ENCODE measurements at places on chromosomes 3 and 15.

GRCh38 chr3:39809181-39809994 lies at the start of gene MYRIP:
Gene MYRIP (plus strand): TSS chr3:39809609. CDS start chr3:39900817, 91,208 bp downstream.
- no peak for DNase-seq

DNA sequence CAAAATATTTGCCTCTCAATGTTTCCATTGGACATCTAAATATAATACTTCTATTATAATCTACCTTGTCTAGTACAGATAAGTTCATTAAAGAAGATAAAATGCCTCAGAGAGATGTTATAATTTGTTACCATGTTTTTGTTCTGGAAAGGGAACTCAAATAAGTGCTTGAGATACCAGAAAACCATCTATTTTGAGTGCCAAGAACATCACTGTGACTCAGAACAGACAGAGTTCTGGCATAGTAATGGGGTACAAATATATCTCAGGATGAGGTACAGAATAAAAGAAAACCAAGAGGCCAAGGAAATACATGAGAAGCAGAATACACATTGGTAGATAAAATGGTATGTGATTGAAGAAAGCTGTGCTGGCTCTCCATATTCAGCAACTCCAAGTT lies 58.9 kb downstream of the IMPG2 start:
- no peak for DNase-seq

GRCh38 chr3:129558081-129558771 lies 15.3 kb downstream of the H1-8 start:
- no peak for DNase-seq

DNA sequence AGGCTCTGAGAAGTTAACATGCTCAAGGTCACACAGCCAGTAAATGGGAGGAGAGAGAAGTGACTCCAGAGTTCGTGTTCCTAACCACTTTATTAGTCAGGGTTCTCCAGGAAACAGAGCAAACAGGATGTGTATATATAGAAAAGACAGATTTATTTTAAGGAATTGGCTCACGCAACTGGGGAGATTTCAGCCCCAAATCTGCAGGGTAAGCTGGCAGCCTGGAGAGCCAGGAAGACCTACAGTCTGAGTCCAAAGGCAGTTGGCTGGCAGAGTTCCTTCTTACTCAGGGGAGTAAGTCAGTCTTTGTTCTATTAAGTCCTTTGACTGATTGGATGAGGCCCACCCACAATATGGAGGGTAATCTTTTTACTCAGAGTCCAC lies 118.2 kb upstream of the PROK2 start:
- no peak for DNase-seq

DNA sequence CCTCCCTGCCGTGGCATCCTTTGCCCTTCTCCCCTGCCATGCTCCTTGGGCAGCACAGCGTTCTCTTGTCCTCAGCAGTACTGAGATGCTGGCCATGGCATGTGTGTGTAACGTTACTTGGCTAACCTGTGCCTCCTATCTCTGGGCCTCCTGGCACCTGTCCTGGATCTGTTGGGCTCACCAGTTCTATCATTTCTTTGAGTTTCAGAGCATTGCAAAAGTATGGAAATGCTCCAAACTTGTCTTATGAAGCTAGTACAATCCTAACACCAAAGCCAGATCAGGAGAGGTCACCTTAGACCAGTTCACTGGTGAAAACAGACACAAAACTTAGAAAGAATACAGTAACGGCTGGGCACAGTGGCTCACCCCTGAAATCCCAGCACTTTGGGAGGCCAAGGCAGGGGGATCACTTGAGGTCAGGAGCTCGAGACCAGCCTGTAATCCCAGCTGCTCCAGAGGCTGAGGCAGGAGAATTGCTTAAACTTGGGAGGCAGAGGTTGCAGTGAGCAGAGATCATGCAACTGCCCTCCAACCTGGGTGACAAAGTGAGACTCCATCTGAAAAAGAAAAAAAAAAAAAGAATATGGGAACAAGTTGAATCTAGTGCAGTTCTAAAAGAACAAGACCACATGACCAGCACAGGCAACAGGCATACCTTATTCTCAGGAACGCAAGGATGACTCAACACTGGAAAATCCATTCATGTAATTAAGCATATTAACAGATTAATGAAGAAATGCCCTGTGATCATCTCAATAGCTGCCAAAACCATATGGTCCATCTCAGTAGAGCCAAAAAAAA lies 62.4 kb upstream of the TRPM1 start:
- DNase-seq: no peak

GRCh38 chr3:130760922-130761321 lies 14.3 kb upstream of the PIK3R4 start:
- DNase-seq: no peak

GRCh38 chr3:34106879-34107278 lies 308.4 kb downstream of the PDCD6IP start:
- no peak for DNase-seq

DNA sequence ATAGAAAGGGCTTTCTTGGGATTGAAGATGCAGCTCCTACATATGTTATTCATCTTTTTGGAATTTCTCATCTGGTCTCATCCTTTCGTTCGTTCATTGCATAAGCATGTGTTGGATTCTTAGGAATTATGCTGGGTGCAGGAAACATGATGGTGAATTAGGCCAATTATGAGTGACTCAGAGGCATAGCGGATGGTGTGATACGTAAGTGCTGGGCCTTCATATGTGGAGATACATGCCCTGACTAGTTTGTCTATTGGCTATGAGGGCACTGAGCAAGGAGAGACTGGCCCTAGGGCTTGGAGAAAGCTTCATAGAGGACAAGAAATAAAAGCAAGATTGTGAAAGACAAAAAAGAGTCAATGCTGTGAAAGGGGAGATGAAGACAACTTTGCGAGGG lies 235.1 kb downstream of the MYRIP start:
- DNase-seq: no peak

- DNase-seq: no peak
Observed at GRCh38 chr15:68341760-68342725, 64.5 kb downstream of the FEM1B start.

DNA sequence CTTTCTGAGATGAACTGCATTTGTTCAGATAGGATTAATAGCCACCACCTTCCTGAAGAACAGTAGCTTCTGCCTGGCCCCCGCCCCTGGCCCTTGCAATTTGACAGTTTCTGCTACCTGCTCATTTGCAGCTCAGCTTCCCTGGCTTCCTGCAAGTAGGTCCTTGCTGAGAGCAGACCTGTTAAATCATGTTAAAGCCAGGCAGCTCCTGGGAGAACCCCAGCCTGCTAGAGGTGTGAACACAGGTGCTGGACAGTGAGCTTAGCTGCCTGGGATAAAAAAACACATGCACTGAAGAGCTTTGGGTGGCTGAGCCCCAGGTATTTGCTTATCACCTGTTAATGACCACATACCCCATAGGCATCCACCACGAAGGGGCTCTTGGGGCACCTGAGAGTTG lies 143.4 kb downstream of the PTPRG start:
- no peak for DNase-seq

DNA sequence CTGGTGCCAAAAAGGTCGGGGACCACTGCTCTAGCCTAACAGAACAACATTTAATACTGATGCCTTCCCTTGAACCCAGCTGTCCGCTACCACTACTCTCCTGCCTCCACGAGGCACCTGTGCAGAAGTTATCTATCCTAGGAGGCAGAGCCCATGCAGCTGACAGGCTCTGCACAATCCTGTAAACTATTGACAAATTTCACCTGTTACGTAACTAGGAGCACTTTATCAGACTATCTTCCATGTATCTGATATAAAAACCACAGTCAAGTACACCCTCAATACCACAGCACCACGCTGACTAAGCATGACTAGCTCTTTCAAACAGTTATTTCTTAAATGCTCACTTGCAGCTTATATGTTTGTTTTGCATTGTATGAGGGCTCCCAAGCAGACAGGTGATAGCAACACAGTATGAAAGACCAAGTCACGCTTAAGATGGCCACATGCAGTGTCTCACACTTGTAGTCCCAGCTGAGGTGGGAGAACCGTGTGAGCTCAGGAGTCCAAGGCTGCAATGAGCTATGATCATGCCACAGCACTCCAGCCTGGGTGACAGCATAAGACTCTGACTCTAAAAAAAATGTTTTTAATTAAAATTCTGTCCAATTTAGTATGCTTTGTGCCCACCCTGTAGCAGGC lies 4.5 kb upstream of the IL17RC start:
- no peak for DNase-seq

- DNase-seq: no peak
Observed at GRCh38 chr3:158790901-158791589, 10.8 kb upstream of the MFSD1 start.

DNA sequence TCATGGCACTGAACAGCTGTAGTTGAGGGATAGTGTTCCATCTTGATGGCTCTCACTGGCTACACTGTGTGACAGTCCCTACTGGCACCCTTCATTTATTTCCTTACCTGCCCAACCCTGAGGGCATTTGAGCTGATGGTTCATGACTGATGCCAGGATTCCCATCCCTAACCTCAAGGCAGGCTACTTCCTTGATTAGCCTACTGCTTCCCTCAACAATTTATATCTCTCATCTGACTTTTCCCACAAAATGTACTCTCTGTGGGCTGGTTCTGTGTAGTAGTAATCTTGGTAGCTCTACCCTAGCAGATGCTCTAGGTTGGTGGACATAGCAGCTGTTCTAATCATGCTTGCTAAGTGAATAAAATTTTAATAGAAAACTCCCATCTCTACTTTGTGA lies 106.0 kb downstream of the THRB start:
- no peak for DNase-seq

DNA sequence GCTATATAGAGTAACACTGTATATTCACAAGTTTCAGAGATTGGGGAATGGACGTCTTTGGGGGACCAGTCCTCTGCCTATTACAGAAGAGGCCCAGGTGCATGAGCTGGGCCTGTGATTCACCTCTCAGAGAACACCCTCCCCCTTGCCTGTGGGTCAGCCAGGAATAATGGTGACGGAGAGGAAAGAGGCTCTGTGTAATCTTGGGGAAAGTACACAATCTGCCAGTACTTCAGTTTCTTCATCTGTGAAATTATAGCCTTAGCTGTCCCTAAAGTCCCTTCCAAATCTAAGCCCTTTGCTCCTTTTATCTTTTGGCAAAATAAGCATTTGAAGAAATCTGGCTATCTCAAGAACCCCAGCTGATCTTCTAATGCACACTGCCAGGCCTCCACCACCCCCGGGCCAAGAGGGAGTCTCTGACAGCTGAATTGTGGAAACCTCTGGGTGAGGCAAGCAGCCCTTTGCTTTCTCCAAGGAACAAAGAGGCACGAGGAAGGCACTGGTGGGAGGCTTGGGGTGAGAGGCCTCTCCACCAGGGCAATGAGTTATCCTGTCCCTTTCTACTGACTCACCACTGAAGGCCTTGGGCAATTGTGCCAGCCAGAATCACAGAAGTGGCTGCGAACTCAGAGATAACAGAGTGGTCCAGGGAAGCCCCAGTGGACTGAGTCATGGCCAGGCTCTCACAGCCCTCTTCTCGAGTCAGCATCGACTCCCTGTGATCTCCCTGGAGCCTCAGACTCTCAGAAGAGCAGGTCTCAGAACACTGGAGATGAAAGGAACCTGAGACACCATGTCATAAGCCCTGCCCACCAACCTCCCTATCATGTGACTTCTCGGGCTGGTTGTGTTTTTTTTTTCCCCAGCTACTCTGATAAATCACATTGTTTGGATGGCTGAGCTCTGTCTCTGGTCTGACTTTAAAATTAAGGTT lies 31.8 kb downstream of the CCNL1 start:
- DNase-seq: peak; percentile 12

DNA sequence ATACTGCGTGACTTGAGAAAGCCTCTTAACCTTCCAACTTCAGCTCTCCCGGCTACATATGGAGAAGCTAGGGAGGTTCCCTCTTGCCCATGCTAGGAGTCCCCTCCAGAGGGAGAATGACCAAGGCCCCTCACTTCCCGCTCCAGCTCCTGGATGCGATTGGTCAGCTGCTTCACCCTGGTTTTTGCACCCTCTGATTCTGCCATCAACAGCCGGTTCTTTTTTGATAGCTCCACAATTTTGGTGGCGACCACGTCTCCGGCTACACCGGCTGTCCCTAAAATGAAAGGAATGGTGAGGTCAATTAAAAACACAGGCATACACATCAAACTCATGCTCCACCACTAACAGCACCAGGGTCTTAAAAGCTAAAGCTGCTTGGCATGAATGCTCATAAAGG lies 20.6 kb downstream of the CCDC13 start:
- DNase-seq: no peak

GRCh38 chr3:1251282-1252060 lies 158.6 kb downstream of the CNTN6 start:
- DNase-seq: no peak

- DNase-seq: no peak
Observed at GRCh38 chr3:111319598-111319997, 222.4 kb upstream of the CD96 start.

DNA sequence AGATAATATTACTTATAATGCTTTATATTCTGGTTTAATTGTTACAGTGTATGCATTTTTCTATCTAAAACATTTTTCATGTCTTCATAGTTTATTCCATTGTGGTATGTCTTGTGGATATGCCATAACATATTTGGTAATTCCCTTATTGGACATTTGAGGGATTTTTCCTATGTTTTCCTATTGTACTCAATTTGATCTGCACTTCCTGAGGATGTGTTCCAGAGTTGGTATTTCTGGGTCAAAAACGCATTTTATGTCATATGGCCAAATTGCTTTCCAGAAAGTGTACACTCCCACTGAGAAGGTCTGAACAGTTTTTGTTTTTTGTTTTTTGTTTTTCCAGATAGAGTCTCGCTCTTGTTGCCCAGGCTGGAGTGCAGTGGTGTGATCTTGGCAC lies 6.8 kb downstream of the ARL8B start:
- DNase-seq: no peak

GRCh38 chr3:189625071-189625470 lies 6.1 kb upstream of the TP63 start:
- DNase-seq: no peak

- no peak for DNase-seq
Observed at GRCh38 chr3:37197810-37198371, 23.5 kb upstream of the LRRFIP2 start.

DNA sequence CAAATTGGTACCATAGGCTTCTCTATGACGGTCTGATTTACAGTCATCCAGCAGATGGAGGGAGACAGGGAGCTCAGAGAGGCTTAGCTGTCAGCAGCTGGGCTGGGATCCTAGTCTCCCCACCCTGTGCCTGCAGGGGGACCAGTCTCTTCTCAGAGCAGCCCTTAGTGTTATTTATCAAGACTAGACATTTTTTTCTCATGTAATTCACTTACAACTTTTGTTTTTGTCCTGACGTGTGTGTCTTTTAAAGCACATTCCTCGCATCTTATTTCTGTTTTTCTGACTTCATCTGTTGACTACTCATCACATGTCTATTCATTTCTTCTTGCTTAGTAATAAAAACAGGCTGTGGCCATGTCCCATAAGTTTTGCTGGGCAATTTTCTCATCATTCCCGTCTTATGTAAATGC lies 116.1 kb downstream of the KLF13 start:
- no peak for DNase-seq

All from activated CD8-positive, alpha-beta memory T cell treated with anti-CD3 and anti-CD28 coated beads for 1 hour (primary cell).